ENCODE measurements at places on chromosomes 3 and 15. TPM values are rescaled to one million over a fixed set of nuclear protein-coding genes. Genes with fewer than 3 reads are reported as not detected.
A peak's percentile ranks its signal among the peaks of the same experiment; 100 is the strongest.

DNA sequence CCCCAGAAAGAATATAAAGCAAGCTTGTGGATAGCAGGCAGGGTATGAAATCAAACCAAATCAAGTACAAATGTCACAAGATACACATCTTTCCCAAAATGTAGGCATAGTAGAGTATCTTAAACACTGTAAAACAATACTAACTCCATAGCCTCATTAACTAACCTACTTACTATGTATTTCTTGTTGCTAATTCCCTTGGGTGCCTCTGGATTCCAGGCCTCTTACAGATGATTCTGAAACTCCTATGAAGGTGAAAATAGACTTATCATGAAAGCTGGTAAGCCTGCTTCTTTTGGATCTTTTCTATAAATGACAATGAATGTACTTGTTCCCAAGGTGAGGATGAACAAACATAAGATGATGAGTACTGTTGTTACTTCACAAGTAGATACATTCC is 93.8 kb downstream of the FRMD5 start:
- DNase-seq = peak; percentile 18

Gene THBS1
- 8,941 TPM for total RNA-seq

DNA sequence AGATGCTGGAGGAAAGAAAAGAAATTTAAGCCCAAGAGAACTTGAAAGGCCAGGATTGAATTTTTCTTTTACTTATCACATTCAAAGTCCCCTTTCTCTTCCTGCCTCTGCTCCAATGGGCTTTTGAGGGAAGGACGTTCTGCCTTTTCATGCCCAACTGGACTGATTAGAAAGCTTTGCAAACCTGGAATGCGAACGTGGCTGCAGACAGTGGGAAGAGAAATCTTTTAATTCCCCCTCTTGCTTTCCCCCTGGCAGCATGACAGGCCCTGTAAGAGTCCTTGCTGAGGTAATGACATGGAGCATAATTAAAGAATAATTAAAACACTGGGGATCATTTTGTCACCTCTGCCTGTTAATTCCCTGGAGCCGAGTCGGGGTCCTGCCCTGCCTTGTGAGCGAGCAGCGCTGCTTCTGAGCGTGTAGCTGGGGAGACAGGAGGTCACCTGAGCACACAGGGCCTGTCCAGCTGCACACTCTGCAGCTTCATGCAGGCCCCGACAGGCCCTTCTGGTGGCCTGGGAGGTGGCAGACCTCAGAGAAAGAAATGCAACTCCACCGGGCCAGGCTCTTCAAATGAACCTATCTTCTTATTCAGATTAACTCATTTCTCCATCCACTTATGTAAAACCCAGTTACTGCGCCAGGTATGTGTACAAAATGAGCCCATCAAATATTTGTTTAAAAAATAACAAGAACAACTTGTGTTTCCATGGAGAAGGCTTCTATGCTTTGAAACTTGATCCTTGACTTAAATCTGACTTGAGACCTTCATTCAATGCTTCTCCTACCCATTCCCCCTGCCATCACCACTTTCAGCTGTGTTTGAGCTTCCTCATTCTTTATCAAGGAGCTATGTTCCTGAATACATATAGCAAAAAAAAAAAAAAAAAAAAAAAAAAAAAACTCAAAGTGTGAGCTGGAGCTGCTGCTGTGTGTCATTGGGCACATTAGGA is 628.2 kb upstream of the CFAP20DC start:
- DNase-seq = no peak

DNA sequence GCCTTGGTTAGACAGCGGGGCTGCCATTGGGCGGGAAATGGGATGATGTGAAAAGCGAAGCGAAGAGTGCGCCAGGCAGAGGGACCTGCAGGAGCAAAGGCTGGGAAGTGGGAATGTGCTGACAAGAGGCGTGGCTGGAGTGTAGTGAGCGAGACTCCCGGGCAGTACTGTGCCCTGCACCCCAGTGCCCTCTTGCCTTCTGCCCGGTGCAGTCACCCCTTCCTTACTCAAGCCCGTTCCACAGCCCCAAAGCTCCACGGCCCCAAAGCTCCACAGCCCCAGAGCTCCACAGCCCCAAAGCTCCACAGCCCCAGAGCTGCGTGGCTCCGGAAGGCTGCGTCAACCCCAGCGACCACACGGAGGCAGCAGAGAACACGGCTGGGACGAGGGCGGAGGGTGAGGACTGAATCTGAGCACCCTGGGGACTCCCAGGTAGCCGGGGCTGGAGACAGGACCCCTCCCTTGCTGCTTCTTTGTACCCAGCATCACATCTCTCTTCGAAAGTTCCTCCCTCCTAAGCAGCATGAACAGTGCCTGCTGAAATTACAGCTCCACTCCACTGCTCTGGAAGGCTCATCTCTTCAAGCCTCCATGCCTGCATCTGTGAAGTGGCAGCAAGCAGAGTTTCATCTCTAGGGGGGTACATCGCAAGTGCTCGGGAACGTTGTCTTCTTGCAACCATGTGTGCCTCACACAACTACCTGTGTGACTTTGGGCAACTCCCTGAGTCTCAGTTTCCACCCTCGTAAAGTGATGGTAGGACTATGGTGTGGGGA is 108.9 kb downstream of the FBLN2 start:
- peak; percentile 99 for DNase-seq

DNA sequence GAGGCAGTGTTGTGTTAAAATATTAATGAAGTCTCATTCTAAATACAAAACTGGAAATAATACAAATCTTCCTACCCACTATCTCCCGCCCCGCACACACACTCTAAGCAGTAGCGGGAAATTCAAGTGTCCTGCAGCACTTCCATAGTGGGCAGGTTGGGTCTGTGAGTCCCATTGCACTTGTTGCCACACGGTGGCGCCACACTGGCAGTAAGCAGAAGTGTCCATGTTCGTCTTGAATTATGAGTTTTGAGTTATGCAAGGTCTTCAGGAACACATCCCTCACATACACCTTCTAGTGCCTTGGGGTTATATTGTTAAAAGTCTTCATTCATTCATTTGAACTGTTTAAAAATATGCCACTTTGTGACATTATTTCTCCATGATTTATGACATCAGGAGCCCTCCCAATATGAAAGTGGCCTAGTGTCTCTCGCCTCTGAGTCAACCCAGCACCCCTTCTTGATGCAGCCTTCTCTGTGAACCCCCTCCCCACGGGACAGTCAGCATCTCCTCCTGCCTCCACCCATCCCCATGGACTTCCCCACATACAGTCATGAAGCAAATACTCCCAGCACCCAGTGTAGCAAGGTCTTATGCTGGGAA is 17.6 kb upstream of the CCDC174 start:
- peak; percentile 76 for DNase-seq

DNA sequence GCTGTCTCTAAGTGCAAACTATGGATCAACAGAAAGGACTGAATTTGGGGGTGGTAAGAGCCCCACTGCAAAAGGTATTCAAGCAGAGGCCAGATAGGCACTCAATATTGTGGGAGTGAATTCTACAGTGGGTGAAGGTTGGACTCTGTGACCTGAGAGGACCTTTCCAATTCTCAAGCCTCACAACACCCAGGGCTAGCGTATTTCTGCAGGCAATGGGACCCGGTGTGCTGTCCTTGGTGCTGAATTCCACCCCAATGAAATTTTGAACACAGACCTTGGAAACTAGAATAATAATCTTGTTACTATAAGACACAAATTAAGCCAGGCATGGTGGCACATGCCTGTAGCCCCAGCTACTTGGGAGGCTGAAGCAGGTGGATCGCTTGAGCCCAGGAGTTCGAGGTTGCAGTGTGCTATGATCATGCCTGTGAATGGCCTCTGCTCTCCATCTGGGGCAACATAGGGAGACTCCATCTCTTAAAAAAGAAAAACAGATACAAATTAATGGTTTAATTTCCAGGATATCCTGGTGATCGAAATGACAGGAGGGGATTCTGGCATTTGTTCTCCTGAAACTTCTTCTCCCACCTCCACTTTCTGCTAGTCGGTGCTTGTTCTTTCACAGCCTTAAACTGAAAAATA is 135.4 kb downstream of the RAB11A start:
- DNase-seq = no peak
